Retina (tissue), 1 donor: ENCODE measurements at places on chromosomes 13 and 19.

DNA sequence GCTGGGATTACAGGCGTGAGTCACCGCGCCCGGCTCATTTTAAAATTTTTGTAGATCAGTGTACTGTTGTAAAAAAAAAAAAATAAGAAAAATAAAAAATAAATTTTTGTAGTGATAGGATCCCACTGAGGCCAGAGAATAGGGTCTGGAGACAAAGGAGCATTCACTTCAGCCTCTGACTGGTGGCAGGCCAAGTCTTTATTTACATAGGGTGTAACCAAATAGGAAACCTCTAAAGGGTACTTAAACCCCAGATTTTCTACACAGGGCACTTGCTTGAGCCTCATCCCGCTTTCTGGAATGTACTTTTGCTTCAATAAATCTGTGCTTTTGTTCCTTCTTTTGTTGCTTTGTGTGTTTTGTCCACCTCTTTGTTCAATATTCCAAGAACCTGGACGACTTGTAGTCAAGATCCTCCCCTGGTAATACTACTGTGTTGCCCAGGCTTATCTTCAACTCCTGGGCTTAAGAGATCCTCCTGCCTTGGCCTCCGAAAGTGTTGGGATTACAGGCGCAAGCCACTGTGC, 2.1 kb upstream of the PDCD2L start:
- no peak for DNase-seq

DNA sequence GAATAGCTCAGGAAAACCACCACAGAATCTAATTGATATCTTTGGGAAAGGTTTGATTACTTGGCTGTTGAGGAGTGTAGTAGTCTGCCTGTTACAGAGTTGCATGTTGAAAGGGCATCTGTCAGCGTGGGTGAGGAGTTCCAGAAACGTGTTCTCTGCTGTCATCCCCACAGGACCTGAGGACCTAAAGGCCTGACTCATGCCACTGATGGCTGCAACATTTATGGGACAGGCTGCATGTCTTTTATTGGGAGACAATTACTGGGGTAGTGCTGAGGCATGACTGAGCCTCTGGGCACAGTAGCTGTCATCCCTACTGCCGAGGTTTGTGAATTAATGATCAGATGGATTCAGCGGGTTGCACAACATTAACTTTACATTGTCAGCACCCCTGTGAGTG, 525.9 kb downstream of the GPC6 start:
- no peak for DNase-seq

DNA sequence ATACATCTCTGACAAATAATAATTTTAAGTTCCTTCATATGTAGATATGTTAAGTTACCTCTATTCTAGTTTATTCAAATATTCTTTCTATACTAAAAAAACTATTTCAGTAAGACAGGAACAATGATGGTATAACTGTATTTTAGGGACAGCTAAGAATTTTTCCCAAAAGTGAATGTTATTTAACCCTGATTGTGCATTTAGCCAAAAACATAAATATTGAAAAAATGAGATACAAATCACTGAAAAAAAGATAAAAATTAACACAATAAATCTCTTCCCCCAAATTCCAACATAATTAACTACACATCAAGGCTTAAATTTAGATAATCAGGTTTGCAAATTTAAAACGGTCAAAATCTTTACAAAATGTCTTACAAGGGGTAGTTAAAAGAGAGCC, 58.1 kb downstream of the KCNRG start:
- DNase-seq: no peak

- no peak for DNase-seq
Measured at GRCh38 chr19:55616395-55616875, 7.9 kb downstream of the ZNF784 start.

- no peak for DNase-seq
Measured at GRCh38 chr13:65090186-65090585, 2139.9 kb downstream of the PCDH9 start.

DNA sequence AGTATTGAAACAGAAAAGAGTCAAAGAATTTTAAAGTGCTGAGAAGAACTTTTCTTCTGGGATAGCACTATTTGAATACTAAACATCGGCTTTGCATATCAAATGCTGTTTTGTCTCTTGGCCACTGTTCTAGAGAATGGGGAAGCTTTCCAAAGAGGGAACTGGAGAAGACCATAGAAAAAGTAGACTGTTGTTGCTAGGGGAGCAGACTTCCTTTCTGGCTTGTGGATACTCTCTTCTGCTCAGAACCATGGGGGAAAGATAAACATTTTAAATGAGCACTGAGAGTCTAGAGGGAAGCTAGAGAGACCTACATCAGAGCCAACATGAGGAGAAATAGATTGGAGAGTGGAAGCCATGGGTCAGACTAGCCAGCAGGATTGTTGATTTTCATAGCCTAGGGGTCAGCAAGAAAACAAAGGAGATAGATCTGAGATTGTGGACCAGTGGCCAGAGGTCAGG, 315.7 kb downstream of the KCTD12 start:
- no peak for DNase-seq

GRCh38 chr19:55082020-55082851, 6.6 kb downstream of the EPS8L1 start:
- peak; percentile 76 for DNase-seq

DNA sequence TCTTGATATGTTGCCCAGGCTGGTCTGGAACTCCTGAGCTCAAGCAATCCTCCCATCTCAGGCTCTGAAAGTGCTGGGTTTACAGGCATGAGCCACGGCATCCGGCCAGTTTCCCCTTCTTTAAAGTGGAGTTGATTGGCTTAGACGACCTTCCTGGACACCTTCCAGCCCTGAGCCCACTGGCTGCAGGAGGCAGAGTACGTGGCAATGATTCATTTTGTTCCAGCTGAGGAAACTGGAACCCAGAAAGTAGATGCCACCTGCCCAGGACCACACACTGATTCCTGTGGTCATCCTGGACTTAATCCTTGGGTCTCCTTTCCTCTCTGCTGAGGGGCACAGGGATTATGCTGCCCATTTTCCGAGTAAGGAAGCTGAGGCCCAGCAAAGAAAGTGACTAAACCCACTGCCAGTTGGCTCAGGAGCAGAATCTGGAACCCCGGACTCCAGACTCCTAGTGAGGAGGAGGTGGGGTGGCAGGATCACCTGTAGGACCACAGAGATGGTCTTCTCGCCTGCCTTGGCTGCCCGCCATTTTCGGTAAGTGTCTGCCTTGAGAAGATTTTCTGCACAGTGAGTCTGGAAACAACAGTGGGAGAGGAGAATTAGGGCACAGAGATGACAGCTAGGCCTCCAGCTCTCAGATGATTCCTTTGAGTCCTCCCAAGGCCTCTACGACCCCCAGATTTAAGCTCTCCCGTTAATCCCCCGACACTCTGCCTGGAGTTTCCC, 737 bp downstream of the XRCC1 start:
- no peak for DNase-seq

DNA sequence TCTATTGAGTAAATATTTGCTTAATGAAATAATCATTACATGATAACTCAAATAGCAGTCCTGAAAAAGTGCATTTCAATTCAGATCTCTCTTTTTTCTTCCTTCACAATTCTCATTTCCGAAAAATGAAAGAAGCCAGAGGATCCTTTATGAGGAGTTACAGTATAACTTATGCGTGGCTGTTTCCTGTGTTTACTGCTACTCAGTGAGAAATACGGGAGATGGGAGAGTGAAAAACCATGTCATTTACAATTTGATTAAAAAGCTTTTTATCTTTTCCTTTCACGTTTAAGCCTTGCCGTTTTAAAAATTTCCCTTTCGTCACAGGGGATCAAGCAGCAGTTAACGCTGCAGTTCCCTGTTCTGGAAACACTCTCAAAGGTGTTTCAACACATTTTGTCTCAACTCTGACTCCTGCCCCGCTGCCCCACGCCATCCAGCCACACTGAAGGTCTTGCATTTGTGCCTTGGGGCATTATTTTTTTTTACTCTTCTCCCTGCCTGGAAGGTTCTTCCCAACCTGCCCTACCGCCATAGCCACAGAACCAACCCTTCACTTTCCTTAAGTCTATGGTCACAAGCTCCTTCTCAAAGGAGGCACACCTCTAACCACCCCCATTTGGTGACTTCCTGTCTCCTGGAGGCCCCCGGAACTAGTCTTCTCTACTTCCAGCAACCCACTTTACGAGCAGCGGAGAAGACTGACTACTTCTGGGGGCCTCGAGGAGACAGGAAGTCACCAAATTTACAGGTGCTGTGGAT, 17.0 kb downstream of the KL start:
- DNase-seq: no peak

- DNase-seq: no peak
Measured at GRCh38 chr13:111296417-111296816, 24.0 kb upstream of the TEX29 start.
